Sigmoid colon (tissue), 7 donors: ENCODE measurements at places on chromosomes 2 and 18. TPM values are rescaled to one million over a fixed set of nuclear protein-coding genes. Genes with fewer than 3 reads are reported as not detected.

DNA sequence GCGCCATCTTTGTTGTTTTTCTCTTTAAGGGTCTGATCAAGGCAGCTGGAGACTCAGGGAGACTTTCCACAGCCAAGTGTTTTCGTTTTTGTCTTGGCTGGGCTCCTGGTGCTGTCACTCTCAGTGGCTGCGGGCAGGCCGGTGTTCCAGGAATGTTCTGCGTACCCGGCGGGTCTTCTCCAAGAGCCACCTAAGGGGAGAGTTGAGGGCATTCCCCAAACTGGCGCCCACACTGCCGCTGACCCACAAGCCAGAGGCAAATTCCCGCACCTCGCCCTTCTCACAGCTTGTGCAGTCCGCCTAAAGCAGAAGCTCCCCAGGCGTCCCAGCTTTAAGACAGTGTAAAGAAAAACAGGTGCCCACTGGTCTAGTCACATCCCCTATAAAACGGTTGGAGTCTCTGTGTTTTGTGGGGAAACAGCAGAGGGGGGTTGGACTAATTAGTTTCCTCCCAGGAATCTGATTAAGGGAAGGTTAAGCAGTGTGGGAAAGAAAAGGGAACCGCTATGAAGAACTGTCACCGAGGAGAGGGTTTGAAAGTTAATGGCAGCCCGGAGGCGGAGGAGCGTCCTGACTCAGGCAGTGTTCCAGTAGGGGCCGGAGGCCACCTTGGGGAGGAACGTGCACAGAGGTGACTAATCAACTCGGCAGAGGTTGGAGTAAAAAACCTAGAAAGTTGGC is 224.5 kb downstream of the SLC4A3 start:
- H3K36me3 ChIP-seq: no peaks in the 10 kb centered on the region
- no peak overlapping the region for H3K27ac ChIP-seq
- H3K4me3 ChIP-seq: peak overlapping the region; percentile 37
- no peaks in the 10 kb centered on the region for H3K27me3 ChIP-seq
- peaks cover 6% of the 10 kb centered on the region for H3K4me1 ChIP-seq

GRCh38 chr2:153101187-153101586 is 377.4 kb downstream of the RPRM start:
- H3K36me3 ChIP-seq: no peaks in the 10 kb centered on the region
- peaks cover 20% of the 10 kb centered on the region for H3K4me1 ChIP-seq
- DNase-seq: no peak

- no peaks in the 10 kb centered on the region for H3K27me3 ChIP-seq
- no peaks in the 10 kb centered on the region for H3K4me1 ChIP-seq
- no peak overlapping the region for H3K4me3 ChIP-seq
These were observed 93.8 kb upstream of the FSIP2 start for GRCh38 chr2:185644828-185645227.

DNA sequence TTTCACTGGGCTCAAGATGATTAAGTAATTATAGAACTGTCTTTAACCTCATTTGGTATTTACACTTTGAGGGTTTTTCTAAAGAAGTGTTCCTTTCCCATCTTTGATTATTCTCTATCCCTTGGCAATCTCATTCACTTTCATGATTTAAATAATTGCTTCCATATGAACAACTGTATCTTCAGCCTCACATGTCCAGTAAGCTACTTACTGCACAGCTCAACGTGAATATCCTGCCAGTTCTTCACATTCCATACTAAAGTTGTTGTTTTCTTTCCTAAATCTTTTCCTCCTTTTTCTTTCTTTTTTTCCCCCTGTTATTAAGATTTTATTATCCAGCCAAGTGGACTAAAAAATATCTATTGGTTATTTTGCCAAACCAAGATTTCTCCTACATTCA is 37.7 kb downstream of the ZC3H15 start:
- peaks cover 28% of the 10 kb centered on the region for H3K4me1 ChIP-seq
- DNase-seq: no peak
- no peak overlapping the region for H3K4me3 ChIP-seq
- H3K27ac ChIP-seq: no peak overlapping the region
- no peaks in the 10 kb centered on the region for H3K36me3 ChIP-seq

DNA sequence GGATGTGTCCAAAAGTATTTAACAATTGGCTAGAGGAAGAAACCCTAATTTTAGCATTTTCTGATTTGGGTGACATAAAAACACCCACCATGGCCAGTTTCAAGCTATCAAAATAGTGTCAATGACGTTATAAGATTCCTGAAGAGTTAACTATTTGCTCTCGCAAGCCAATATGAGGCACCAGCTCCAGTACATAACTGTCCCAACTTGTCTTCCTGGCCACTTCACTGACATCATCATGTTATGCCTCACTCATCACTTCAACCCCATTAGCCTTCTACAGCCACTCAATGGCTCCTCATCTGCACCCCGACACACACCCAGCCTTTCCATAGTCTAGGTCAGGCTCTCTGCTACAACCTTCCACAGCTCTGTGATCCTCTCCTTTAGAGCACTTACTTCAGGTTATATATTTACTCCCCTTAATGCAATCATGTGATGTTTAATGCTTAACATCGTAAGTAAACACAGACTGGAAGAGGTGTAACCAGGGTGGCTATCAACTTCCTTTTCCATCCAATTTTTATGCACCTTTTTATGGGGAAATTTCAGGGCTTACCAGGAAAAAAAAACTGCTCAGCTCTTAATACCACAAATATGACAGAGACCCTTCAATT is 158.7 kb downstream of the VWC2L start:
- H3K4me3 ChIP-seq: no peak overlapping the region
- H3K27me3 ChIP-seq: no peaks in the 10 kb centered on the region
- H3K27ac ChIP-seq: no peak overlapping the region
- H3K36me3 ChIP-seq: no peaks in the 10 kb centered on the region

GRCh38 chr18:11981543-11982366 is 448 bp downstream of the IMPA2 start:
- H3K4me3 ChIP-seq: peak overlapping the region; percentile 72
- no peaks in the 10 kb centered on the region for H3K36me3 ChIP-seq
- H3K27me3 ChIP-seq: no peaks in the 10 kb centered on the region

GRCh38 chr2:105787376-105788318 is 42.9 kb downstream of the NCK2 start:
- no peaks in the 10 kb centered on the region for H3K36me3 ChIP-seq
- no peak overlapping the region for H3K27ac ChIP-seq
- DNase-seq: no peak
- H3K27me3 ChIP-seq: no peaks in the 10 kb centered on the region

DNA sequence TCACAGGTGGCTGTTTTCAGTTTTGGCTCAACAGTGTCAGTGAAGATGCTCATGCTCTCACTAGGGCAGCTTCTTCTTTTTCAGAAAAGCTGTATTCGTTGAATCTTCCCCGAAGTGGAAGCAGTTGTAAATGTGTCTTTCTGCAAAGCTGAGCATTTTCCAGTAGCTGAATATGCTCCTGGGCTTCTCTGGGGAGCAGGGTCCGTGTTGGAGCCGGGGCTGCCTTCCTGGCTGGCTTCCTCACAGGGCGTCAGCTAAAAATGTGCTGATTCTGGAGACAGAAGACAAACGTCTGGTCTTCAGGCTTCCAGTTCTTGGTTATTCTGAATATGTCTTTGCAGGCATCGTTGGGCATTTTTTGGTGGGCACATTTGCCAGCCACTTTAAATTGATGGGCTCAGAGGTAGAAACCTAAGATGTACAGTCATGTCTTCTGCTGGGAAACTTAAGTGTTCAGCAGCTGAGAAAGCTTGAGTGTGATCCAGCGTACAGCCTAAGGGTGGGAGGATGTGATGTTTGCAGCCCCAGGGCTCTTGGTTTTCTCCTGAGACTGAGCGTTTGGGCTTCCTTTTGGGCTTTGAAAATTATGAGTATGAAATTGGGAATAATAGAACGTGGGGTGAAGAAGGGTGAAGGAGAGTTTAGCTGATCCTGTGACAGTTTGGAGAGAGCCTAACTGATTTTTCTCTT is 19.0 kb downstream of the SETBP1 start:
- DNase-seq: peak; percentile 54
- H3K27ac ChIP-seq: peak overlapping the region; percentile 84
- no peaks in the 10 kb centered on the region for H3K36me3 ChIP-seq
- no peak overlapping the region for H3K4me3 ChIP-seq
- no peaks in the 10 kb centered on the region for H3K27me3 ChIP-seq

DNA sequence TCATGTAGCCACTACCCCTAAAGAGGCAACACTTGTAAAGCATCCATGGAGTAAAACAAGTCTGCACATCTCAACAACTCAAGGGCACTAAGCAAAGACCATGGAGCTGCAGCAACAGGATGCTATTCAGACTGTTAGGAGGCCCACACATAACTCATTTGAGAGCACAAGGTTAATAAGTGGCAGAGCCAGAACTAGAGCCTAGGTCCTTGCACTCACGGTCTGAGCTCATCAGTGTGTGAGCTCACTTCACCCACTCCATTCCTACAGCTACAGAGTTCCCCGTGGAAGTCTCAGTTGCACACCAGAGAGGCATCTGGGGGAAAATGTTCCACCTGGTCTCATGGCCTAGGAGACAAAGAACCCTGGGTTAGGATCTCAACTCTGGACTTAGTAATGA is 35.0 kb downstream of the TTC32 start:
- DNase-seq: no peak
- no peaks in the 10 kb centered on the region for H3K36me3 ChIP-seq
- no peak overlapping the region for H3K4me3 ChIP-seq
- H3K4me1 ChIP-seq: peaks cover 24% of the 10 kb centered on the region
- H3K27me3 ChIP-seq: peaks cover 8% of the 10 kb centered on the region

DNA sequence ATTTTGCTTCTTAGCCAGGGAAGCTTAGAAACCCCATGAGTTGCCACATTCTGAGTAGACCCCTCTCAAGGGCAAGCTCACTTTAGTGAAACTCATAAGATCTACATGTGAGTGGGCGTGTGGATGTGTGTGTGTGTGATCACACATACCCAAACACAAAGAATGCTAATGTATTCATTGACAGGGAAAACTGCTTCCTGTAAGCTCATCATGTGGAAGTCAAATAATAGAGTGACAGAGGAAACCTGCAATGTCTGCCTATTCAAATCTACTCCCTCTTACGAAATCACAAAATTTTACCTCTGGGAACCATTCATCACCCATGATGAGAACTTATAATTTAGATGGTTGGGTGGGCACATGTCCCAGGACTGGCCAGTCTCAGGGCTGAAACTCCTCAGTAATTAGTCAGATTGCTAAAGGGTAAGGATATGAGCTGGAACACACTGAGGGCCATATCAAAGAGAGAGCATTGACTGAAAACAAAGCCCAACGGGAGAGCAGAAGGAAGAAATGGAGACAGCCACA is 94.5 kb upstream of the CCDC150 start:
- no peaks in the 10 kb centered on the region for H3K27me3 ChIP-seq
- no peaks in the 10 kb centered on the region for H3K36me3 ChIP-seq
- H3K27ac ChIP-seq: no peak overlapping the region
- no peaks in the 10 kb centered on the region for H3K4me1 ChIP-seq

DNA sequence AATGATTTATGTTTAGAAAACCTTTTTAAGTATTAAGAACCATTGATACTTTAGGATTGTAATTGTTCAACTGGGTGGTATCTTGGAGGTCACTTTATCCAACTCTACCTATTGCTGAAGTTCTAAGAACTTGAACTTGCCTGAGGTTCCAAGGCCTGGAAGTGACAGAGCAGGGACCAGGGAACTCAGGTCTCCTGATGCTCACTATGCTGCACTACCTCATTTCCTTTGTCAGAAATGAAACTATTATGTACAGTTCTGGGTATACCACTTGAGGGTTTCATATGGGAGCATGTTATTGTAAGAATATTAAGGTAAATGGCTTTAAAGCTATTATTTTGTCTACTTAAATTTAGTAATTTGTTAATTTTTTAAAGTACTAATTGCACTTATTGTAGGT is 3.0 kb downstream of the MBD5 start:
- H3K27me3 ChIP-seq: no peaks in the 10 kb centered on the region
- no peaks in the 10 kb centered on the region for H3K4me1 ChIP-seq
- H3K36me3 ChIP-seq: no peaks in the 10 kb centered on the region
- H3K4me3 ChIP-seq: no peak overlapping the region

- H3K4me3 ChIP-seq: no peak overlapping the region
- no peaks in the 10 kb centered on the region for H3K36me3 ChIP-seq
- H3K27me3 ChIP-seq: no peaks in the 10 kb centered on the region
- DNase-seq: no peak
- H3K4me1 ChIP-seq: peaks cover 50% of the 10 kb centered on the region
These were observed 164.1 kb downstream of the KLHL29 start for GRCh38 chr2:23549051-23549450.

DNA sequence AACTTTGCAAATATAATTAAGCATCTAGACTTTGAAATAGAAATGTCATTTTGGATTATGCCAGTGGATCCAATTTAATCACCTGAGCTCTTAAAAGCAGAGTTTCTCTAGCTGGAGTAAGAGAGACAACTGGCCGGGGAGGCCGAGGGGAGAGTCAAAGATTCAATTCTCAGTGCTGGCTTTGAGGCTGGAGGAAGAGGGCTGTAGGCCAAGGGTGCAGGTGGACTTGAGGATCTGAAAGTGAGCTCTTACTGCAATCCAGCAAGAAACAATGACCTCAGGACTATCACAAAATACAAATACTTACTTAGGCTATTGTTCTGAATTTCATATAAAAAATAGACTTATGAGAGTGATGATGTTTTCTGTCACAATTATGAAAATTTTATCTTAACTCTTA is 814.5 kb downstream of the CBLN2 start:
- no peaks in the 10 kb centered on the region for H3K4me1 ChIP-seq
- H3K4me3 ChIP-seq: no peak overlapping the region
- no peak overlapping the region for H3K27ac ChIP-seq
- DNase-seq: no peak

HOXD3 gene
- 4.1 TPM for total RNA-seq

GRCh38 chr2:181656450-181657291 is at the start of gene CERKL:
Gene CERKL (minus strand): TSS chr2:181657105. CDS start chr2:181657006, 99 bp downstream.
- H3K36me3 ChIP-seq: no peaks in the 10 kb centered on the region
- no peak within 1 kb of the TSS for H3K27ac ChIP-seq
- H3K27me3 ChIP-seq: no peaks in the 10 kb centered on the region
- no peaks in the 10 kb centered on the region for H3K4me1 ChIP-seq
- DNase-seq: no peak
- H3K4me3 ChIP-seq: peak within 1 kb of the TSS; percentile 54
